ENCODE measurements at places on chromosomes 6 and 20.

GRCh38 chr6:168129292-168130167 is 50.5 kb upstream of the FRMD1 start:
- no peak for DNase-seq

DNA sequence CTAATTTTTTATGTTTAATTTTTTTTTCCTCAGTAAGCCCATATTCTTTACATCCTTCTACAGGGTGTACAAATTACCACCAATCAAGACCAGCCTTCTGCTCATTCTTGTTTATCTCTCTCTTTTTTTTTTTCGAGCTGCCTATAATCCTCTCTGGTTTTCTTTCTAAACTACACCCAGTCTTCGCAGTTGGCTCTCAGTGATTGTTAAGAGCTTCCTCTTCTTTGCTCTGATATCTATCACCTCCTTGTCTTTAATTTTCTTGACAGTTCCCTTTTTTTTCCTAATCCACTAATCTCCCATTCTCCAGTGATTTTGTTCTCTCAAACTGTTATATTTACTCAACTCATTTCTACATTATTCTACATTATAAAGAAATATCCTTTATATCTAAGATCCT is 38.5 kb upstream of the PTPRK start:
- no peak for DNase-seq

- DNase-seq, result no peak
These were observed 643 bp downstream of the CD24 start for GRCh38 chr6:106973836-106974335.

DNA sequence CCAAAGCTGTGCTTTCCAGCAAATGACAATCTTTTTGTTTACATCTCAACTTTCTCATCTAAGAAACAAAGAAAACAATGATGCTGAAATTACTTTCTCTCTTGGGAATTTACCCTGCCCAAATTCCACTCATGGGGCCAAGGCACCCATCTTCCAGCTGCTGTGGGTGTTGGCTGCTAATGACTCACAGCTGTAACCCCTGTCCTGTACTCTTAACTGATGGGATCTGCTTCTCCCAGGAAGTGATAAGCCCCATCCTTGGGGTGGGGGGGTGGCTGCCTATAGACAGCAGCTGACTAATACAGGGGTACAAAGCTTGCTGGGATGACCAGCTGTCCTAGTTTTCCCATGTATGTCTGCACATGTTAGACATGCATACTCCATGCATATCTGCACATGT is 938.6 kb downstream of the C6orf118 start:
- no peak for DNase-seq

GRCh38 chr6:159494586-159494972 is 198.5 kb downstream of the SOD2 start:
- no peak for DNase-seq

DNA sequence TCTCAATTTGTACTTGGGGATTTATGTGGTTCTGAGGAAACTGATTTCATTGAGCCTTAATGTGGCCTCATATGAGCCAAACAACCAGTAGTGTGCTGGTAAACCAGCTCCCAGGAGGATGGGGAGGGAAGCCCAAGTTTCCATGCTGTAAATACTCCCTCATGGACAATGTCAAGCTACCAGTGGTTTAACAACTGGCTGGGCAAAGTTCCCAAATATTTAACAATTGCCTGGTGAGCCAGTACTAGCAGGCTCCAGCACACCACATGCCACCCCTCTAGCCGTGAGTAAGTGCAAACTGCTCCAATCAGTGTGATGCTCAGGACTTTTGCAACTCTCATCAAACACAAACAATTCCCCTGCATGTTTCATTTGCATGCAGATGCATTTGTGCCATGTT is 19.2 kb upstream of the CDKN1A start:
- DNase-seq, result no peak

GRCh38 chr6:166112580-166112979 is 55.1 kb downstream of the TBXT start:
- DNase-seq, result no peak

DNA sequence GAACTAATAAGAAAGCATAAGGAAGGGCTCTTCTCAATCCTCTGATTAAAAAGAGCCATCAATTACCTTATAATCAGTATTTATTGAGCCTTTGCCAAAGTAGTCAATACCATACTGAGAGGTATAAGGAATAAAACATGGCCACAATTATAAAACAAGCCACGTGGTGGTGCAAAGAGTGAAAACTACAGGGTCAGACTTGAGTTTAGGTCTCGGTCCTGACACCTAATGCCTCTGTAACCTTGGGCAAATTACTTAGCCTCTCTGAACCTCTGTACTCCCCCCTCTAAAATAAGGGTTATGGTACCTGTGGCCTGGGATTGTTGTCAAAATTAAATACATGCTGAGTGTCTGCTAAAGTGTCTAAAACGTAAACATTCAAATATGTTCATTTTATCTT is 11.8 kb downstream of the TRIM10 start:
- no peak for DNase-seq

GRCh38 chr6:36758516-36759147 is 61.0 kb downstream of the RAB44 start:
- no peak for DNase-seq

- DNase-seq, result no peak
These were observed 52.4 kb downstream of the FNDC1 start for GRCh38 chr6:159221486-159222170.

- DNase-seq, result no peak
These were observed 21.8 kb downstream of the HLA-E start for GRCh38 chr6:30511169-30511546.

DNA sequence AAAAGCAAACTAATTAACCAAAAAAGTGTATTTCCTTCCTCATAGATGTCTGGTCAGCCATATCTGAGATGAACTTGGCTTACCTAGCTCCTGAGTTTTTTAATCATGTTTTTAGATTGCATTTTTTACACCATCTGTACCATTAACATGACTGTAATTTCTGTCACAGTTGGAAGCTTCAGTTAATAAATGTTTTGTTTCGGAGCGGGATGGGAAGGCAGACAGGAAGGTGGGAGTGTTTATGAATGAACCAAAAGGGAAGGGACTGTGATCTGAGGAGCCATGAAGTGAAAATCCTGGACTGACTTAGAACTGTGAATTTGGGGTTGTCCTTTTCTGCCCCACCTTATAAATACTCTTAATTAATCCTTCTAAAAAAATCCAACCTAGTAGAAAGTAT is 445.6 kb upstream of the SOX4 start:
- no peak for DNase-seq

DNA sequence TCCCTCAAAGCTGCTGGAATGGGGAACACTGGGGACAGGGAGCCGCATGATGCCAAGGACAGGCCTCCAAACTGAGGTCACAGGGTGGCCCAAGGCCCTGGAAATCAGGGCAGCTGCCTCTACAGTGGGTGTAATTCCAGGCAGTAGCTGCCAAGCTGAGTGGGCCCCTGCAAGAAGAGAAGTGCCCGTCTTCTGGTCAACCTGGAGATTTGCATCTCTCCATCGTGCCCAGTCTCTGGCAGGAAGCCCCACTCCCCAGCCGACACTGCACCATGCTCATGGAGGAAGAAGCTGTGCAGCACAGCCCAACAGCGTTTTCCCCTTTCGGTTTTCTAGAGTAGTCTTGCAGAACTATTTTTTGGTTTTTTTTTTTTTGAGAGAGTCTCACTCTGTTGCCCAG is 2.2 kb upstream of the FAM209A start:
- DNase-seq, result no peak

DNA sequence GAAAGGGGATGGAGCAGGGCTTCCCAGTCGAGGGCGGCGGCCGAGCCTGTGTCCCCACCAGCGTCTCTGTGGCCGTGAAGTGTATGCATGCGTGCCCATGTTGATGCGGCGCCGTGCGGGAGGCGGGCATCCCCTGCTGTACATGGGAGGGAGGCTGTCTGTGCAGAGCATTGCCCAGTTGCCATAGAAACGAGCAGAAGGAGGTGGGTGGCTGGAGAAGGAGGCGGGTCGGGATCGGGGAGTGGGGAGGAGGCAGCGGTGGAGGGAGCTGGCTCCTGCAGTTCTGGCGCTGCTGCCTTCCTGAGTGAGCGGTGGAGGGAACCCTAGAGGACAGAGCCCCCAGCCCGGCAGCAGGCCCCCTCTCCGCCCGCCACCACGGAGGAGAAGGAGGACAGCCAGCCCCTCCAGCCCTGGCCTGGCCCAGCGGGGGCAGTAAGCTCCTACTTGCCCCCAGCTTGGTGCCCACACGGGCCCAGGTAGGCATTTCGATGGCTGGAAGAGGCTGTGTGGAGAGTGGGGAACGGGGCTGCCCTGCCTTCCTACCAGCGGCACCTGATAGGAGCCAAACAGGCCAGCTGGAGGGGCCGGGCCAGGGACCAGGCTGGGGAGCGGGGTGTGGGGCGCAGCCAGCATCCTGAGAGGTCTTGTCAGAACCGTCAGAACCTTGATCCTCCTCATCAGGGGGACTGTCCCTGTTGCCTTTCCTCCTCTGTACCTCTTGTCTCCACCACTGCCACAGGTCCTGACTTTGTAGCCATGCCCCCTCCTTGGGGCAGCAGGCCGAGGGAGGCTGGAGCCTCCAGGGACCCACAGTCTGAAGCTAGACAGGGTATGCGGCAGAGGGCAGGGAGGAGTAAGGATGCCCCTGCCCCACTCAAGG is 41.3 kb downstream of the SPDEF start:
- no peak for DNase-seq

- no peak for DNase-seq
These were observed 159.6 kb downstream of the TMEM200A start for GRCh38 chr6:130525408-130525807.

DNA sequence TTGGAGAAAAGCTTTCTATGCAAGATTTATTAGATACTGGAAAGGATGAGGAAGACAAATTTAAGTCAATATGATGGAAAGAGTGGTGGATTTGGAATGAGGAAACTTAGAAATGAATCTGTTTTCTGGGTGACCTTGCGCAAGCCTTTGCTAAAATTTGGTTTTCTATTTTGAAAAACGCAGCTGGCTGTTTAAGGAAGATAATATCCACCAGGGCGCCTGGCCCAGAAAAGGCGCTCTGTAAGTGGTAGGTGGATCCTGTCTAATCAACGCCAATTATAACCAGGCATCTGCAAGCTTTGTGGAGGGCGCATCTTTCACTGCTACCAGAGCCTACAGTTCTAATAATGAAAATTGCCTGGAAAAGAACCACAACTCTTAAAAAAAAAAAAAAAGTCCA is 398 bp upstream of the SPATS1 start:
- DNase-seq, result no peak

DNA sequence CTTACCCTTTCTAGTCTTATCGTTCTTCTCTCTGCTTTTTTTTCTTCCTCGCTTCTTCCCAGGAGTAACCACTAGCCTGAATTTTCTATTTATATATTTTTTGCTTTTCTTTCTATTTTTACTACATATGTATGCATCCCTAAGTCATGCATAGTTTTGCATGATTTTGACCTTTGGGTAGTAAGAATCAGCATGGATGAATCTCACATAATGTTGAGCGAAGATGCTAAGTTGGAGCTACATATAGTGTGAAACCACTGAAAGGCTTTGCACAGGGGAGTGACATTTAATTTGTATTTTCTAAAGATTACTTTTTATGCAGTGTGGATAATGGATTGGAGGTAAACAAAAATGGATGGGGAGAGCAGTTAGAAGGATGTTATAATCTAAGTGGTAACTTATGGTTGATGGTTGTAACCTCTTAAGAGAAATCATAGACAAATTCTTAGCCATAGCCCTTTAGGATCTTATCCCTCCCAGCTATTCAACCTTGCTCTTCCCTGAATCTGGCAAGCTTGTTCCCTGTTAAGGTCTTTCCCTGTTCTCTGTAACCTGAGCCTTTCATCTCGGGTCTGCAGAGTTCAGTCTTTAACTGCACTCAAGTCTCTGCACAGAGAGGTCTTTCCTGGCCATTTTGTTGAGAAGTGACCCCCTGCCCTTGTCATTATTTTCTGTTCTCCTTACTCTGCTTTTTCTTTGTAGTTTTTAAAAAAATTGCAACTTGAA is 18.0 kb downstream of the PEX7 start:
- DNase-seq, result no peak

DNA sequence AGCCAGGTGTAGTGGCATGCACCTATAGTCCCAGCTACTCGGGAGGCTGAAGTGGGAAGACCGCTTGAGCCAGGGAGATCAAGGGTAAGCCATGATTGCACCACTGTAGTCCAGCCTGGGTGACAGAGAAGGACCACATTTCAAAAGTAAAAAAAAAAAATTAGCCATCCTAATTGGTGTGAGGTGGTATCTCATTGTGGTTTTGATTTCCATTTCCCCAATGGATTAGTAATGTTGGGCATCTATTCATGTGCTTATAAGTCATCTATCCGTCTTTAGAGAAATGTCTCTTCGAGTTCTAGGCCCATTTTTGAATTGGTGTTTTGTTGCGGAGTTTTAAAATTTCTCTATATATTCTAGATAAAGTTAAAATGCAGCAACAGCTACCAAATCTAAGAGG is 21.7 kb downstream of the ABHD12 start:
- no peak for DNase-seq

DNA sequence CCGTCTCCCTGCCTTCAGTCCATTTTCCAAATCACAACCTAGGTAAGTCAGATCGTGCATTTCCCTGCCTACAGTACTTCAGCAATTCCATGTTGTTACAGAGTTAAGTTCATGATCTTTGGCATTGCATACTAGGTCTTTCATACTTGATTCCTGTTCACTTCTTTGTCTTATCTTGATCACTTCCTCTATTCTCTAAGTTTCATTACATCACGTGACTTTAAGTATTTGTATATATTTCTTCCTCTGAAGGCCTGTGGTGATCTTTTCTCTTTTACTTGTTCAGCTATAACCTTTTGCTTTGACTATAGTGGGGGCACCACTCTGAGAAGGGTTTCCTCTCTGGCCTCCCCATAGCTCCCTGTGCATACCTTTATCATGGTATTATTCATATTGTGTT is 100.2 kb downstream of the TRMT11 start:
- no peak for DNase-seq

DNA sequence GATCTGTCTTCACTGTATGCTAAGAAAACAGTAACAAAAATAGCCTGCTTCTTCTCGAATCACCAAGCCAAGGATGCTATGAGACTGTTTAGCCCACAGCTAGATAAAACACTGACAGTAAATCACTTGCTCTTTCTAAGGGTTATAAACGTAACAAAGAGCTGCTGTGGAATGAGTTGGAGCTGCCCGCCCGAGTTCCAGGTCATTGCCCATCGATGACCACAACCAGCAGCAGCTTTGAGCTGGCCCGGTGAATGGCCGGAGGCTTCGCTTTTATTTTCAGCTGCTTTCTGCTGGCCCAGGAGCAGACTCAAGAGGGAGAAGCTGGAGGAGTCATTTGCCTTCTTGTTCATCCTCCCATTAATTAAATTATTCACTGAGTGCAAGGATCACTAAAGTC is 82.2 kb upstream of the CDH4 start:
- DNase-seq, result no peak

- DNase-seq, result no peak
These were observed 87.9 kb downstream of the HUS1B start for GRCh38 chr6:568954-569523.

Data from HS-27A (cell line).